ENCODE measurements at places on chromosomes 7 and 10.
A peak's percentile ranks its signal among the peaks of the same experiment; 100 is the strongest.

- DNase-seq = peak; percentile 37
Measured at GRCh38 chr7:94258418-94259300, 136.0 kb upstream of the COL1A2 start.

DNA sequence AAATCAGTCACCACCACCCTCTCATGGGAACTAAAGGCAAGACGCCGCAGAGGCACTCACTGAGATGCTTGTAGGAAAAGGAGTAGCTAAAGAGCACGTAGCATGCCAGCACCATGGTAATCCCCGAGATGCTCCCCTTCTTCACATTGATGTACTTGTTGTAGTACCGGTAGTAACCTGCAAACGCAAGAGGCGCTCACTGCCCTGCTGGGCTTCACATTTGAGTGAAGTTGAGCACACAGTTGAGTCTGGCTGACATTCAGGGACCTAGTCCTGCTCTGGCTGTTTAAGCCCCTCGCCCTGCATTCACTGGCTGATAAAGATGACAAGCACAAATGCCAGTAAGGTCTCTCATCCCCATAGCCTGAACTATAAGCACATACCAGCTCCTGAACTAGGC lies 6.9 kb downstream of the ATP5MF start:
- DNase-seq = peak; percentile 11

DNA sequence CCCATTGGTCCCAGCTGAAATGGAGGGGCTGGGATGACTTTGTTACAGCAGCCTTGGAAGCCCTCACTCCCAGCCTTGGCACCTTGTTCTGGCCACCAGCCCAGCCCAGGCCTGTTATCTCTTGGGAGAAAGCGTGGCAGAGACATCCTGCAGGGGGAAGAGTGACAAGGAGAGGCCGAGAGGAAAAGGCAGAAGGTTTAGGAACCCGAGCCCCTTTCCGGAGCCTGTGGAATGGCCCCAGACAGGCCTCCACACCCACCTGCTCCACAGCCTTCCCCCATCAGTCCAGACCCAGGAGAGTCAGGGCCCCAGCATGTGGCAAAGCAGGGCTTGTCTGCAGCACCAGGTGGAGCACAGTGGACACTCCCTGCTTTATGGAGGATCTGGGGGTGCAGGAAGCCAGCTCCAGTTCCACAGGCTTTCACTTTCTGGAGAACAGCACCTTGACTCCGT lies 24.1 kb upstream of the TRIM8 start:
- no peak for DNase-seq

DNA sequence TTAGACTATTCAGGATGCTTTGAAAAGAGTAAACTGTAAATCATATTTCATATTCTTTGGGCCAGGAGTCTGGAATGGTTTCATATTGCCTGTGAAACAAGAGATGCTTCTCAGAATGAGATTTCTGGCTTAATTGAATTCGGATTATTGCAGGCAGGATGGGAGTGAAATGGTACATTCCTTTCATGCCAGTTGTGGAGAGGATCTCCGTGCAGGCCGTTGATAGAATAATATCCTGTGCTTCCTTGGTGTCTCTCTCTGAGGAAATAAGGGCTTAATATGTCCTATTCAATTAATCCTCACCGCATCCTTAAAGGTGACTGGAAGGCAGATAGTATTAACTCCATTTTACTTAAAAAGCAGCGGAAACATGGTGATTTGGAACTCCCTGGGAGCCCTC lies 56.6 kb downstream of the CUX1 start:
- peak; percentile 68 for DNase-seq

GRCh38 chr7:148543-148931 lies 43.8 kb upstream of the FAM20C start:
- DNase-seq = no peak

Measured in fibroblast of skin of abdomen (primary cell).